ENCODE measurements at places on chromosomes 16 and 17.

- no peak for DNase-seq
Observed at GRCh38 chr17:79916991-79917901, 78.0 kb upstream of the CBX4 start.

GRCh38 chr16:86355951-86356350 is 154.4 kb upstream of the FOXF1 start:
- no peak for DNase-seq

DNA sequence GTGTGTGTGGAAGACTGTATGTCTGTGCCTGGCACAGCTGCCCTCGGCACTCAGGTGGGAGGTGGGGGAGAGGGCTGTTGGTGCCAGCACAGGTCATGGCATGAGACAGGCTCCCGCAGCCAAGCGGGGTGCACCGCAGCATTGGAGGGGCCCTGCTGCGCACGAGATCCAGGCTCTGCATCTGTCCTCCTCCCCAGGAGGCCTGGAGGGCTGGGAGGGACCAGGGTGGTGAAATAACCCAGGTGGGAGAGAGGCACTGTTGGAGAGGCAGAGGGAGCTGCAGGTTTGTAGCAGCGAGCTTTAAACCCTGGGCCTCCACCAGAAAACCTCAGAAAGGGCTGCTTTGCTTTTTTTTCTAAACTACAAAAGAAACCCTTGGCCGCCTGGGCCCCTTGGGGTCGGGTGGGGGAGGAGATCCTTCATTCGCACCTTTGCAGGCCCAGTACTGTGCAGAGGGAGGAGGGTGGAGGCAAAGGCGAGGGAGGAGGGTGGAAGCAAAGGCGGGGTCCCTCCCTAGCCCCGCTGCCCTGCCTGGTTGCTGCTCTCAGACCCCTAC is 241.7 kb downstream of the SEC14L1 start:
- DNase-seq = no peak

DNA sequence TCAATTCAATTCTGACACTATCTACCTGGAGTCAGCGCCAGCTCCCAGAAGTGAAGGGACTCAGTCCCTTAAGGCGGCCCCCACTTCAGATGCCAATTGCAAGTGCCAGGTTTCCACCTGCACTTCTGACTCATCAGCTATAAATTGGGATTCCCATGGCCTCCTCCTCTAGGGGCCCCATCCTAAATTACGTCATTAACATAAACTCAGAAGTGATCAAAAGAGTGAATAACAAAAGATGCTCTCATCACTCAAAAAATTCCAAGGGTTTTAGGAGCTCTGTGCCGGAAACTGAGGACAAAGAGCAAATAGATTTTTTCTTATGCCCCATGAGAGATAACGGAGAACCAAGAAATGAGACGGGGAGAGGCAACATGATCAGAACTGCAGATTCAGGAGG is 148.6 kb upstream of the IRX6 start:
- DNase-seq = no peak

DNA sequence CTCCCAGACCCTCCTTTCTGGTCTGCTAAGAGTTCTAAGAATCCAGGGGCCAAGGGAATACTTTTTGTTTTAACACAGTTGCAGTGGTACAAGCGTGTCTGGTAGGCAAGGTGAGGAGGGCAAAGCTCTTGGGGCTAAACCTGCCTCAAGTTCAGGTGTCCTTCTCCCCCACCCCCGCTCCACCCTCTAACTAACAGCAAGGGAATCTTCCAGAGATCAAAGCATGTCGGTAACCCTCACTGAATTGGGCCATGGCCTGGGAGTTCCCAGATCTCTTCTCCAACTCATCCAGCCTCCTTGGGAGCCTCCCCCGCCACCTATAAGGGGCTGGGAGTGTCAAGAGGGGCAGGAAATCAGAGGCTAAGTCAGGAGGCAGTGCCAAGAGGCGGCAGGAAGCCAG is 55.7 kb upstream of the TAC4 start:
- no peak for DNase-seq

- DNase-seq = no peak
Observed at GRCh38 chr16:26026709-26027450, 335.1 kb downstream of the HS3ST4 start.

- DNase-seq = no peak
Observed at GRCh38 chr16:20344611-20345010, 7.9 kb downstream of the UMOD start.

- DNase-seq = no peak
Observed at GRCh38 chr17:34886831-34887230, 74.4 kb downstream of the CCT6B start.

DNA sequence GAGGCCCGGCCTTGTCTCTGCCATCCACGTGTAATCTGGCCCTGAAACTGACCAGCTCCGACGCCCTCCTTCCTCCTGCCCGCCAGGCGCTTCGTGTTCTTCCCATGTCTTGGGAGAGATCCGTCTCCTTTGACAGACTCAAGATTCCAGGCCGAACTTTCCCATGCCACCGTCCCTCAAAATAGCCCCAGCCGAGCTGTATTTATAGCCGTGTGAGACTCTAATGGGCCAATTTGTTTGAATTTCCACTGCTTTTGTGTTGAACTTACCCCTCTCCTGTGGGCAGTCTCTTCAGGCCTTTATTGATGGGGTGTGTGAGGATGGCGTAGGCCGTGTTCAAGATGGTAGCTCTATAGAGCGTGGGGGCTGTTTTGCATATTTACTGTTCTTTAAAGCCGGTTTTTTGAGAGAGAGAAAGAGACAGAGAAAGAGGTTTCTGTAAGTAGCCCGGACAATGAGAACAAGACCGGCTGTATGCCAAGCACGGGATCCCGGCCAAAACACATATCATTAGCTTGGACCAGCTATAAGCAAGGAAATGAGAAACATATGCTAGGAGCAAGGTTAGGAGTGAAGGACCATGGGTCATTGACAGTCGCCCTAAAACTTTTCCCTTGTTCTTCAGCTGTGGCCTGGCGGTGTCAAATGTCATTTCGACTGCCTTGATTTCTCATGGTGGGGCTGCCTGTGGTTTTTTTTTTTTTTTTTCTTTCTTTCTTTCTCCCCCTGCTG is 124.5 kb upstream of the ZFHX3 start:
- DNase-seq = no peak

DNA sequence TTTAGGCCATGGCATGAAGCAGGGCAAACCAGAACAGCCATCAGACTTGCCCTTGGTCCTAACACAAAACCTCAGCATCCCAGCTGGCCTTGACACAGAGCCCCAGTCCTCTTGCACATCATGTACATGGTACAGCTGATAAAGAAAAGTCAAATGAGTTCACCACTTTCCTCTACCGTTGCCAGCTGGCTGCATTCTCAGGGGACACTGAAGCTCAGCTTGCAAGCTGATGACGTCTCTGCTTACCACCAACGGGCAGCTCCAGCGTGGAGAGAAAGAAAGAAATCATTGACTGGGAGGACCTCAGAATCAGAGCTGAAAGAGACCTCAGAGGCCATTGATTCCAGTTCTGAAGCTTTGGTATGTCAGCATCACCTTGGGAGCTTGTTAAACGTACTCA is 80.7 kb upstream of the CES5A start:
- no peak for DNase-seq

DNA sequence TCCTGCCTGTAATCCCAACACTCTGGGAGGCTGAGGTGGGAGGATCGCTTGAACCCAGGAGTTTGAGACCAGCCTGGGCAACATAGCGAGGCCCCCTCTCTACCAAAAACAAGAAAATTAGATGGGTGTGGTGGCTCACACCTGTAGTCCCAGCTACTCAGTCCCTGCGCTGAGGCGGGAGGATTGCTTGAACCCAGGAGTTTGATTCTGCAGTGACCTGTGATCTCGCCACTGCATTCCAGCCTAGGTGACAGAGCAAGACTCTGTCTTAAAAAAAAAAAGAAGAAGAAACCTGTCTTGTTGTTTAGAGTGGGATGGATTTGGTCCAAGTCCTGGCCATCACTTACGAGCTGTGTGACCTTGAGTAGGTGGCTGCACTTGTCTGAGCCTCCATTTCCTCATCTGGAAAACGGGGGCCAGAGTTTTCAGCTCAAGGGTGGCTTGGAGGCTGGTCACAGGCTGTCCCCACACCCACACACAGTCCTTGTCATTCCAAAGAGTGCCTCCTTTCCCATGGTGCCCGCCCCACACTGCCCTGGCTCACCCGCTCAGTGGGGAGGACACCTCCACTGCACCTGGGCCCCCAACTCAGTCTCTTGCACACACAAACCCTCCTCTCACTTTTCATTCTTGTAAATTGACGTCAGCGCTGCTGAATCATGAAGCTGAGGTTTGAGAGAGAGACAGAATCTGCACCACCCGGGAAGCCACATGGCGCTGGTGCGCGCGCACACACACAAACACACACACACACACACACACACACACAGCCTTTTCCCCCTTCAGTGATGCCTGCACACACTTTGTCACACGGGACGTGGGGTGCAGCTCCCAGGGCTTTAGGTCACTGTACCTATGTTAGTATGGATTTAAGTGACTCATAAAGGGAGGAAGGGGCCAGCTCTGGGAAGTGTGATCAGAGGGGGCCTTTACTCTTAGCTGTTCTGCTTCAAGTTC is 4.2 kb downstream of the SOCS1 start:
- peak; percentile 68 for DNase-seq

GRCh38 chr17:73240561-73240960 is 21.1 kb downstream of the CPSF4L start:
- no peak for DNase-seq

- no peak for DNase-seq
Observed at GRCh38 chr16:70788668-70789594, 12.0 kb downstream of the VAC14 start.

DNA sequence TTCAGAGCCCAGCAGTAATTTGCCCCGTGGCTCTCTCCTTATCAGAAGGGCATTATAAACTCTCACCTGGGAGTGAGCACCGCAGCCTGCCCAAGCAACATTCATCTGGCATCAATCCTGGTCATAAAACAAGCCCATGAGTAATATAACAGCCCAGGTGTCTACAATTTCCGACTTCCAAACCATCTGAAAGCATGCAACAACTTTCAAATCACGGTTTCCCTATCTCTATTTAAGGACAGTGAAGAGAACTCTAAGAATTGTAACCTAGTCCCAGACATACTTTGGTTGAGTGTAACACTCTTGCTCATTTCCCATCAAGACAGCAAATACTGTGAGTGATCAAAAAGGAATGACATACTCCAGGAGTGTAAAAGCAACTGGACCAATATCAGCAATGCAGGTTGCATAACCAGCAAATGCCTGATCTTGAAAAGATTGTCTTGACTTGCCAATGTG is 487.4 kb upstream of the SOX9 start:
- no peak for DNase-seq

DNA sequence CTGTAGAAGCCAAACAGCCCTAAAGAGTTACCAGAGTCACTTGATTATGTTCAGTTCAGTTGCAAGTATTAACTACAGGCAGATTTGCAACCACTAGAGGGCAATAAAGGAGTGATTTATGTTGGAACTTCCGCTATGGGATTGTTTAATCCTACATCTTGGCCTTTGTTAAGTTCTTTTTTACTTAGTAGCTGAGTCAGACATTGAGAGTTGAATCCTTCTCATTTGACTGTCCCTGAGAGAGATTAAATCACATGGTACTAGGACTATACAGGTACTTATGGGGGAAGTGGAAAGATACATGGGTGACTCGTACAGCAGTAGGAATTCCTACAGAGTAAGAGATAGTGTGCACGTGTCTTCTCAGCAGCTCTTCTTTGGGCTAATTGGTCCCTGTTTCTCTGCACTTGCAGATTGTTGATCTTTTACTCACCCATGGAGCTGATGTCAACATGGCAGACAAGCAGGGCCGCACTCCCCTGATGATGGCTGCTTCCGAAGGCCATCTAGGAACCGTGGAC is 40.3 kb downstream of the CYB561 start:
- DNase-seq = no peak

GRCh38 chr16:46812781-46813540 is 18.0 kb downstream of the C16orf87 start:
- no peak for DNase-seq

DNA sequence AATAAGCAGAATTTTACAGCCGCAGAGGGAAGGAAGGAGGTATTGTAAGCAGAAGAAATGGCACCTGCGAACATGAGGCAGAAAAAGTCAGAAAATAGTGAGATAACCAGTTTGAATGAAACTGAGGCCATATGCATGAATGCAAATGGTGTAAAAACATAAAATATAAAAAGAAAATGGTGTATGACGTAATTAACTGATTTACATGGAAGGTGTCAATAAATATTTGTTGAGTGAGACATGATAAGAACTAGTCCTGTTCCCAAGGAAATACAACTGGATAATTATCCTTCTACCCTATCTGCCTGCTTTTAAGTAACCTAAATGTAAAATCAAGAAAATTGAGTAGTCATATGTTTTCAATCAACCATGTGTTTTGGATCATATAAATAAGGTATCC is 178.1 kb upstream of the TOX3 start:
- DNase-seq = no peak

Data from activated T-helper 9 cell treated with anti-CD3 and anti-CD28 coated beads, Interleukin-2, amount 50 U/mL, for 16 hours (primary cell).